ENCODE measurements at places on chromosomes 5 and 9.
A peak's percentile ranks its signal among the peaks of the same experiment; 100 is the strongest.

GRCh38 chr9:91391412-91391811, 29.7 kb upstream of the AUH start:
- DNase-seq: no peak

DNA sequence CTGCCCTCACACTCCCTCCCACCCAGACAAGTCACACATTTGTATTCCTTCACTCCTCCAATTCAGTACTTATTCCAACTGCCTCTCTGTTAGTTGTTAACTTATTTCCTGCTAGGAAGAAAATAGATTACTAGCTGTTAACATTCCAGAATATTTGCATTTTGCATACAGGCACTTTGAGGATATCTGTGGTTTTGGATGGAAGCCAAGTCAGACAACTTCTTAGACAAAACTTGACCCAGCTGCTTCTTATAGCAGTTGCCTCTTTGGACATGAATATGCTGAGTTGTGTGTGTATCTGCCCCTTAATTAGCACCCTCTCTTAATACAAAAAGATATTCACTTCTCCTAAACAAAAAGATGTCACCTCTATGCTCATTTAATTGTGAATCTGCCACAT, 1280.6 kb upstream of the ACO1 start:
- peak; percentile 4 for DNase-seq

GRCh38 chr5:110414360-110414759, 312.1 kb downstream of the TMEM232 start:
- DNase-seq: peak; percentile 42

- no peak for DNase-seq
Measured at GRCh38 chr9:123318202-123318601, 37.8 kb upstream of the CRB2 start.

DNA sequence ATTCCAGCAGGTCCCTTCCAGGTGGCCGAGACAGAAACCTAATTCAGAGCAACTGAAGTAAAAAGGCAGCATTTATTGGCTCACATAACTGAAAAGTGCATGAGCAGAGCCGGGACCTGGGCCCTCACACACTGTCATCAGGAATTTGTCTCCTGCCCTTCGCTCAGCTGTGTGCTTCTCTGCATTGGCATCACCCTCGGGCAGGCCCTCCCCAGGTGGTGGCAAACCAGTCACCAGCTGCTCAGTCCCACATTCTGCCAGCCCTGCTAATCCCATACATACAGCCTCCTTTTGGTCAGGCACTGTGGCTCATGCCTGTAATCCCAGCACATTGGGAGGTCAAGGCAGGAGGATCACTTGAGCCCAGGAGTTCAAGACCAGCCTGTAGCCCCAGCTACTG, 11.5 kb upstream of the CPLX2 start:
- DNase-seq: no peak

- DNase-seq: peak; percentile 71
Measured at GRCh38 chr5:168947212-168947868, 353.6 kb downstream of the SLIT3 start.

GRCh38 chr9:27183131-27183530, 74.1 kb downstream of the TEK start:
- DNase-seq: peak; percentile 17

DNA sequence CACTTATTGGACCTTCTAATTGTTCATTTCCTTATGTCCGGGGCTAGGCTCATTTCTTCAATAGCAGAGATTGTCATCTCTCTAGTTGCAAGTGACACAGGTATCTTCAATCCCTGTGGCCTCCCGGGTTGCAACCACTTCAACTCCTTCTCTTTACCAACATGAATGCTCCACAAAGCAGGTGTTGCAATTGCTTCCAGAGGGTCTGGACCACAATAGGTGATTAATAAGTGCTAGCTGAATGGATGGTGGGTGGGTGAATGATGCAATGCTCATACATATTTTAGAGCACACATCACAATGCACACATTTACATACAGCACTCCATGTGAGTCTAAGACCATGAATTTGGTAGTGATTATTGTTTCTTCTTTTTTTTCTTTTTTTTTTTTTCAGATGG, 2.6 kb downstream of the CEMIP2 start:
- DNase-seq: no peak

DNA sequence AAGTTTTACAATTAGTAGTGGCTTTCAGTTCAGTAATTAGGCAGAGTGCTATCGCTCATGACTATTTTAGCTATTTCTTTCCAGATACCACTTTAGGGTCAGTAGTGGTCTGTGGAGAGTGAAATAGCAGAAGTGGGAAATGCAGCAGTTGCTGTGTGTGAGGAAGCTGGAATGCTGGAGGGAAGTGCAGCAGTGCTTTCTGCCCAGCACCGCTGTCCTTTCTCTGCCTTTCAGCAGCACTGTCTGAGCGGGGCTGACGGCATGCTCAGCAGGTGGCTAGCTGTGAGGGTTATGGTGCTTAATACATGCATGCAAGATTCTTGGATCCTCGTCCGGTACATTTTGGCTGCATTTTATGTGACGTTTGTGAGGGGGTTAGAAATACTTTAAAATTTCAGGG, 213.9 kb downstream of the PBX3 start:
- DNase-seq: peak; percentile 48

GRCh38 chr9:101736717-101737116, 1.7 kb downstream of the GRIN3A start:
- DNase-seq: peak; percentile 46

DNA sequence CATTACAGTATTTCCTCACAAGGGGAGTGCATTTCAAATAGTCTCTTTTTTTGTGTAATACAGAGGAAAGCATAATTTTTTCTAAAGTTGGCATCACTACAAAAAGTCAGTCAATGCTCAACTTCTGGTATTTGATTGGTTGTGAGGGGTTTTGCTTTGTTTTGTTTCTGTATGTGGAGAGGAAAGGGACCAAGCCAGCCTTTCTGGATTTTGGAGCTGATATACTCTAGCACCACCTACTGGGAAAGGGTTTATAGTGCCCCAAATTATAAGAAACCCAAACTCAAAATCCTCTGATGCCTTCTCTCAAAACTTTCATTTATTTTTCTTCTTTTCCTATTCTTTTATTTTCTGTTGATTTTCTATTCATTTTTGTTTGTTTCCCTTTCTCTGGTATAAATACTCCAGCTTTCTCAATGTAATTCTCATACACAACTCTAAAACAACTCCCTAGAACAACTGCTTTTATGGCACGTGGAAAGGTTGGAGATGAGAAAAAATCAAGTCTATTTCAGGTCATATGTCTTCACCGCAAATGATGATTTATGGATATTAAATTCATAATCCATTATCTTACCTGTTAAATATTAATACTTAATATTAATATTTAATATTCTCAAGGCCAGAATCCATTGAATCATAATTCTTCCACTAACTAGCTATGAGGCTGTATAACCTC, 69.5 kb upstream of the ANXA1 start:
- peak; percentile 82 for DNase-seq

- peak; percentile 77 for DNase-seq
Measured at GRCh38 chr9:72271613-72272478, 93.2 kb downstream of the ZFAND5 start.

- no peak for DNase-seq
Measured at GRCh38 chr9:4784403-4784802, 8.3 kb upstream of the RCL1 start.

GRCh38 chr5:120538149-120538548, 74.0 kb downstream of the PRR16 start:
- peak; percentile 31 for DNase-seq

DNA sequence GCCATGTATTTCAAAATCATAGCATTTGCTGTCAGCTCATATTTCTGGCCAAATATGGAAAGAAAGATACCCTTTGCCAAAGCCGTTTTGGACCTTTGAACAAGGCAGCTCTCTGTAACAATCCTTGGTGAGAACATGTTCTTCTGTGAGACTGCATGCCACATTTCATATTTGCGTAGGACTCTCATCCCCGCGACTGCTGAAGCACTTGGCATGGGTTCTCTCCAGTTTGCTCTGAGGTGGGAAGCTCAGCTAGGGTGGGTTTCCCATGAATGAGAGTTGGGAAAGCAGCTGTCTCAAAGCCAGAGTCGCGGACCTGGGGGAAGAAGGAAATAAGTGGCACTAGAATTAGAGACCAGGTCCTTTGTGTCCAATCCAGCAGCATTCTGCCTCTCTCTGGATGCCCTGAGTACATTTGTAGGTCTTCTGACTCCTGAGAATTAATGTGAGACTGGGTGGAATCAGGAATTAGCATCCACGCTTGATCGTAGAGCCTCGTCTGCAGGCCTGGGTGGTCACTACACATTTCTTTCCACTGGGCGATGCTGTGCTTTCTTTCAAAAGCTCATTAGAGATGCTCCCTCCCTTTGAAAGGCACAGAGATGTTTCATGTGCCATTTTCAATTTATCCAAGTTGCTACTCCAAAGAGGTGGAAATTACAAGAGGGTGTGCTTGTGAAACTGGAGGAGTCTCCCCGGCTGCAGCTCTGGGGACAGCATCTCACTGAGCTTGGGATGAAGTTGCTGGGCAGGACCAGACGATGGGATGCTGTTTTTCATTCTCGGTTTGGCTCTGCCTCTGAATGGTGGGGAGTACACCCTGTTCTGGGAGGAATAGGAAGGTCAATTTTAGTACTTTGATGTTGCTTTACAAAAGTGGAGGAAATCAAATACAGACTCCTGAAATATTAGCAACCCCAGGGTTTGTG, 197.2 kb downstream of the GADD45G start:
- DNase-seq: no peak

DNA sequence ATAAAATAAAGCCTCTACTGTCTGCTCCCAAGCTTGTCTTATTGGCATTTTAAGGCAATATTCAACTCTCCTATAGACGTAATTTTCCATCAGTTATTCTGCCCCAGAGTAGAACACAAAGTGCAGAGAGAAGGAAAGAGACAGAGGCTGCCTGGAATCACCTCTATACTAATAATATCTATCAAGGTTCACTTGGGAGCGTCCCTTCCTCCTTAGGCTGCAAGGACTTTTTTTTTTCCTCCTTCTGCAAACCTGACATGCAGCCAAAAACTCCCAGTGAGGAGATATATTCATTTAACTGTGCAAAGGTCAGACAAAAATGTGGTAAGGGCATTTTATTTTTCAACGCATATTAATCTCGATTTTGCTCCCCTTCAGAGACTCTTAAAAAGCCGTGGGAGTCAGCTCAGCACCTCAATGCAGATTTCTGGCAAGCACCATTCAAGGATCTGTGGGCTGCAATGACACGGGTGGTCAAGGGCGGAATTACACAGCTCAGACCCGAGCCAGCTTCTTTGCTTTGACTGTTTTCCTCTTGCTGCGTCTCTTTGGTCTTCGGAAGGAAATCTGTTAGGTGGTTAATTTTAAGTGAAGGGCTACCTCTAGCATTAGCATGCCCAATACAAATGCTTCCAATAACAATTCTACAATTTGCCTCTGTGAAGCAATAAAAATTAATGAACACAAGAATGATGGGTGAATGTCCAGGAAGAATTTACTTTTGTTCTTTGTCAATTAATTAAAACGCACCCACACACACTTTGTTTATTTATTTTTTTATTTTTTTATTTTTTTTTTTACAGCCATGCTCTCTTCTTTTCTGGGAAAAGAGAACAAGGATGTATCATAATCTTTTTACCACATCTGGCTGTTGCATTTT, 587.7 kb upstream of the GRAMD2B start:
- DNase-seq: peak; percentile 66

- DNase-seq: no peak
Measured at GRCh38 chr5:180286-180918, 10.9 kb upstream of the LRRC14B start.

DNA sequence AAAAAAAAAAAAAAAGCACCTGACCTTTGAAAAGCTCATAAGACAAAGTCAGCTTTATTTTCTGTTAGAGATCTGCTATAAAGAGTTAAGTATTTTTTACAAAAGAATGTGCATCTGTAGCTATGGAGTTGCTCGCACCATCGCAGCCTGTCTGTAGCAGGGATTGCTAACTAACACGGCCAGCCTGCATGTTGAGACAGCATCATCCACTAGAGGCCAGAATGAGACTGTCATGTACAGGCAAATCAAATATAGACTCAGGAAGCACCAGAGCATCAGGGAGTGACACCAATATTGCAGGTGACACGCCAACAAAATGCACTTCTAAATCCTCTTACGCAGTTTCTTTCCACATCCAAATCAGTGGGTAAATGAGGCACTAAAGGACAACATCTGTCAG, 136.3 kb upstream of the RASEF start:
- DNase-seq: peak; percentile 79

- DNase-seq: no peak
Measured at GRCh38 chr5:124262991-124263571, 483.4 kb downstream of the ZNF608 start.

- no peak for DNase-seq
Measured at GRCh38 chr5:134073404-134073803, 41.1 kb upstream of the TCF7 start.

DNA sequence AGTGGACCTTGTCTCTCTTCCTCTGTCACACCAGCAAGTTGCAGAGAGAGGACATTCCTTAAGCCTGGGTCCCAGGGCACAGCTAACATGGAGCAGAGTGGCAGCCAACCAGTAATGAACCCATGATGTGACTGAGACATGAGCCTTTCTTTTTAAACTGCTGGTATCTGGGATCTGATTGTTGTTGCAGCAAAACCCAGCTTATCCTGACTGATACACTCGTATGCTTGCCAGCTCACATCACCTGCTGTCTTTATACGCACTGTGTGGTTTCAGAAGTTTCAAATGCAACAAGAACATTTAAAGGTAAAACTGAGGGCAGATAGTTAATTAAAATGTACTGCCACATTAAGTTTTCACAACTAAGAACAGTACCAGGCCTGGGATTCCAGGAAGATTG, 97.1 kb downstream of the HSD17B3 start:
- DNase-seq: no peak

DNA sequence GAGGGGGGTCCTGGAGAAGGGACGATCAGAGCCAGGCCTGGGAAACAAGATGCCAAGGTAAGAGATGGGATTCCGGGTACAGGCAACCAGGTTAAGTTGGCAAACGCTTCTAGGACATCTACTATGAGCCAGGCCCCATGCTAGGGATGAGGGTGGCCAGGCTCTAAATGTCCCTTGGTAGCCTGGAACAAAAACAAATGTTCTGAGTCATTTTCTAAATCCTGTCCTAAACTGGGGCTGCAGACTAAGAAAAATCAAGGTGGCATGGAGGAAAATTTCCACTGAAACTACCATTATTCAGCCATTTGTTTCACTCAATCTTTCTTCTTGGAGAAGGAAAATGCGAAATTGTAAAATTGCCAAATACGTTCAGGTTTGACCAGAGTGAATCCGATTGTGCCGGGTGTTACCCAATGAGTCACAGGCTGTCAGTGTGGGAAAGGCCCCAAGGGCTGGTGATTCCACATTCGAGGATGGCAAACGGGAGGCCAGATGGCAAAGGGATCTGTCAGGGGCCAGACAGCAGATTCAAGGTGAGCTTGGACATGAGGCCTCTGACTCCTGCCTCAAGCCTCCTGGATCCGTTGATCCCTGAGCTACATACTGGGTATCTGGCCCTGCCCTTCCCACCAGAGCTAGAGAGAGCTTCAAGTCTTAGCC, 57.6 kb downstream of the PAX5 start:
- peak; percentile 29 for DNase-seq

GRCh38 chr9:73210886-73211666, 59.4 kb downstream of the ANXA1 start:
- DNase-seq: no peak

Measured in astrocyte of the hippocampus (primary cell).